Activated T-helper 9 cell treated with anti-CD3 and anti-CD28 coated beads, Interleukin-2, amount 50 U/mL, for 16 hours (primary cell): ENCODE measurements at places on chromosomes 4 and X.
A peak's percentile ranks its signal among the peaks of the same experiment; 100 is the strongest.

DNA sequence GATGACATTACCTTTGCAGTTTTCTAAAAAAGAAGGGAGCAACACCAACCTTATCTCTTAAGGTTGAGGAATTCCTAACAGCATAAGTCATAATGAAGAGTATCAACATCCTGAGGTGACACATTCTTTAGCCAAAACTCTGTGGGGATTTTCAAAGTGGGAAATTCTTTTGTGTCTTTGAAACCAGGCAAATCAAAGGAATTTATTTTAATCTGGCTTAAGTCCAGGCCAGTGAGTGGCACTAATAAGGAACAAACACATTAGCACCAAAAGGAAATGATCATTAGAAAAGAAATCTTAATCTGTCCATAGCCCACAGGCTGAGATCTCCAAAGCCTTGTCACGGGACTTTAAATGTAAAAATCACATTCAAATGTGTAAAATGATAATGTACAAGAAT, 110.1 kb downstream of the LARP7 start:
- no peak for DNase-seq

GRCh38 chr4:21012851-21013331, 312.6 kb downstream of the PACRGL start:
- no peak for DNase-seq

- no peak for DNase-seq
Observed at GRCh38 chr4:186445040-186445439, 110.3 kb downstream of the MTNR1A start.

DNA sequence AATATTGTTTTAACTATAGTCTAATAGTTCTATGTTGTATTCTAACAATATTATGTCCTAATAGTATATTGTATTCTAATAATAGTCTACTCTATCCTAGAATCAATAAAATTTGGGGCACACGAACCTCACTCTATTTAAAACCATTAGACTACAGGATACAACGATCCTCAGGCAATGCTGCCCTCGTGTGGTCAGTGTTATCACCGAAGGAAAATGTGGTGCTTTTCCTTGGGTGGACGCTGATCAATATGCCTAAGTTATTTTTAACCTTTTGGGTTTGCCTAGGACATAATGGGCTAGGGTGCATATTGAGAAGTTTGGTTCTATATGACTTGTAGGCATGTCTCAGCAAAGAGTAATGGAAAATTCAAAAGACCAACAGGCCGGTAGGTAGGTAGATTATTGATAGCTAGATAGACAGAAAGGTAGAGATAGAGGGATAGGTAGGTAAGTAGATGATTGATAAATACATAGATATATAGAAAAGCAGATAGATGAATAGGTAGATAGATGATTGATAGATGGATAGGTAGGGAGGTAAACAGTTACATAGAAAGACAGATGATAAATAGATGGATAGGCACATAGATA, 75.1 kb downstream of the PRKX start:
- peak; percentile 10 for DNase-seq

GRCh38 chr4:88878642-88879041, 178.3 kb downstream of the FAM13A start:
- DNase-seq: no peak

DNA sequence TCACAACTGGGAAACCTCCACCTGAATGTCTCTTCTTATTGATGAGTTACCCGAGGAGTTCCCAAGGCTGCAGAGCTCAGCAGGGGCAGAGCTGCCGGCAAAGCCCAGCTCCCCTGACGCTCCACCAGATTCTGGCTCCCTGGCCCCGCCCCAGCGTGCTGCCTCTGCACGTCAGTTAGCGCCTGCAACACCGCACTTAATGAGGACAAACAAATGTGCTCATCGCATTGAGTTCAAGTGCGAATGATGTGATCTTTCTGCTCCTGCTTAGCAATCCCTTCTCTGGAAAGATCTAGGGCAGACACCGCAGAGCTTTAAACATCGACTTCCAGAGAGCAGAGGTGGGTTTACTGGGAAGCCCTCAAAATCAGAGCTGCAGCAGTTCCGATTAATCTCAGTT, 55.5 kb upstream of the FBXW7 start:
- no peak for DNase-seq

GRCh38 chr4:133146574-133147241, 2.4 kb upstream of the PCDH10 start:
- DNase-seq: no peak

DNA sequence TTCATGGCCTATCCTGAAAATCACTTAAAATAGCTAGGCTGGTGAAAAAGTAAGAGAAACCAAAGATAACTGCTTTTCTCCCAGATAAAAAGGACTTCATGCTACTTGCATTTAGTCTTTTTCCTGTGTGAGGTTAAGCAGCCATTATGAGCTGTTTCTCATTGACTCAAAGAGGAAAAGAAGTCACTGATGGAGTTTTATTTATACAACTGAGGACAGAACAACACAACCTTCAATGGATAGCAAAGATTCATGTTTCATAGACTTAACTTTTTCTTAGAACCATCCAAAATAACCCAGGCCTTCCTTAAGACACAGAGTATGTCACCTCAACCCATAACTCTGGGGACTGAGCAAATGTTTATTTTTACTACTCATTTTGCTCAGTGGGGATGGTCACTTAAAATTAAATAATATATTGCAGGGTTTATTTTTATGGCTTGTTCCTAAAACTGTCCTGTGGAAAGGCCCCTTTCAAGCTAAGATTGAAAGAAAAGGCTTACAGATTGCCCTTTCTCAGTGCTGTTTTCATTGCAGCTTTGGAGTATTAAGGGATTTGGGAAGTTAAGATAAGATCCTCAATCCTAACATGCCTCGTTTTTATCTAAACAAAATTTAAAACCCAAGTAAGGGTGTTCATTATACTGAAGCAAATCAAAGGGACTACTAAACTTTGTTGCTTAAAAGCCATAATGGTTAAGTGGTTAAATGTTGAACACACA, 252.6 kb upstream of the MAD2L1 start:
- DNase-seq: no peak

DNA sequence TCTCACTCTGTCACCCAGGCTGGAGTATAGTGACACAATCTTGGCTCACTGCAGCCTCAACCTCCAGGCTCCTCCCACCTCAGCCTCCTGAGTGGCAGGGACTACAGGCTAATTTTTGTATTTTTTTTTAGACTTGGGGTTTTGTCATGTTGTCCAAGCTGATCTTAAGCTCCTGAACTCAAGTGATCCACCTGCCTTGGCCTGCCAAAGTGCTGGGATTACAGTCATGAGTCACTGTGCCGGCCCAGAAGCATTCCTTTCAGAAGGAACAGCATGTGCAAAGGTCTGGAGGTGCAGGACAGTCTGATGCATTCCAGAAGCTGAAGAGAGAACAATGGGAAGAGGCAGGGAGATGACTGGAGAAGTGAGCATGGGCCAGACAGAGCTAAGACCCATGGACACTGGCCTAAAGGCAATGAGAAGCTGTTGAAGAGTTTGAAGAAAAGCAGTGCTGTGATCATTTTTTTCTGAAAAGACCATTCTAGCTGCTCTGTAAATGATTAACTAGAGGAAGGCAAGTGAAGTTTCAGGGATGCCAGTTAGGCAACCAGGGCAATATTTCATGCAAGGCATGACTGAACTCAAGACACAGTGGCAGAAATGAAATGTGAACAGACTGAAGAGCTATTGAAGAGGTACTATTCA, 43.2 kb downstream of the MANBA start:
- no peak for DNase-seq

DNA sequence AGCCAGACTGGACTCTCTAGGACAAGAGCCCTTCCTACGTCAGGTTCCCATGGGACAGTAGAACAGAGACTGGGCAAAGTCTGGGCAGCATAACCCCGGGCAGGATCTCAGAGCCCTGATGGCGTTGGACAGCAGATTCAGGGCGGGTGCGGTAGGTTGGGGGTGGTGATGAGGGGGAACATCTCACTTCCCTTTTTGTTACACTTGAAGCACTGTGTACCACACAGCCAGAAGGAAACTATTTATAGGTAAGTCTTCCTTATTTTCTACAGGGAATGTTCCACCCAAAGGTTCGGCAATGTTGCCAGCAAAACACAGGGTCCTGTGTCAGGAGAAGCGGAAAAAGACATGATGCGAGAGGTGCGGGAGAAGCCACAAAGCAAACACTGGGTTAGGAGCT, 54.3 kb downstream of the TSC22D3 start:
- DNase-seq: no peak

DNA sequence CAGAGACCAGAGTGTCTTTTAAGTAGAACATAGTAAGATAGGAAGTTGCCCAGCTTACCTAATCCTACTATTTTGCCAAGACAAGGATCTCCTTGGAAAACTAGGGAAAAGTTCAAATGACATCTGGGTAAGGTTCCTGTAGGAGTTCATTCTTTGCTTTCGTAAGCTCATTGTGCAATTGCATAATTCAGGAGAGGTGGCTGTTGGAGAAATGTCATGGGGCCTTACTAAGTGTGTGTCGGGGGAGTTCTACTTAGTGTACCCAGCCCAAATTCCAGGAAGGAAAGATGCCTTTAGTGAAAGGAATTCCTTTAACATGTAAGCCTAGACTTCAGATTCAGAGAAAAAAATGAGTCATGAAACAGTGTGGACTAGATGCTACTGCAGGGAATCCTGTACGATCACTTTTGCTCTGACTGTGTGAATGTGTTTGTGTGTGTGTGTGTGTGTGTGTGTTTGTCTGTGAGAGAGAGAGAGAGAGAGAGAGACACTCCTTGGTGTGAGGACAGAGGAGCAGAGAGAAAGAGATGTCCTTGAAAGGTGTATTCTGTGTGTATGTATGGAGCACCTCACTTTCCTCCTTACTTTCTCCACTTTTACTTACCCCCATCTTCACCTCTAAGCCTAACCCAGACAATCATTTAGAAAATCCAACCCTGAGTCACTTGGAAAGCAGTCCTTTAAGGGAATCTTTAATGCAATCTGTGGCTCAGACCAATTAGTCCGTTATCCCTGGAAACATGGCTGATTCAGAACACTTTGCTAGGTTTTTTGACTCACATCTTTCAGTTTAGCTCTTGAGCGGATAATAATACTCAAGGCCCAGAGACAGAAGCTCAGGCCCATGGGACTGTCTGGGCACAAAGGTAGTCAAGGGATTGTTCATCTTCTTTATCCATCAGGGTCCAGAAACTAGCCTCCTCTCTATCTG, 114.5 kb upstream of the ACSL4 start:
- no peak for DNase-seq

GRCh38 chr4:7044137-7044930, 1.2 kb downstream of the TADA2B start:
- DNase-seq: no peak

DNA sequence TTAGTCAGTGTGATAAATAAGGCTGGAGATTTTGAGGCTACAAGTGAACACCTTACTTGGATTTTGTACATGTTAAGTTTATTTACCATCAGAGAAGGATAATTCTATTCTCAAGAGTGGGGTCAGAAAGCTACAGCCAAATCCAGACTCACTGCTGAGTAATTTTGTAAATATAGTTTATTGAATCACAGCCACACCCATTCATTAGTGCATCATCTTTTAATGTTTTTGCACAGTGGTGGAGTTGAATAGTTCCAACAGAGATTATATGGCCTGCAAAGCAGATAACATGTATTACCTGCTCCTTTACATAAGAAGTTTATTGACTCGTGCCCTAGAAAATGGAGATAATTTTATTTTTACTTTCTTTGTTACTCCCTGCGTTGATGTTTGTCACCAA, 60.4 kb downstream of the PCDH18 start:
- DNase-seq: no peak

DNA sequence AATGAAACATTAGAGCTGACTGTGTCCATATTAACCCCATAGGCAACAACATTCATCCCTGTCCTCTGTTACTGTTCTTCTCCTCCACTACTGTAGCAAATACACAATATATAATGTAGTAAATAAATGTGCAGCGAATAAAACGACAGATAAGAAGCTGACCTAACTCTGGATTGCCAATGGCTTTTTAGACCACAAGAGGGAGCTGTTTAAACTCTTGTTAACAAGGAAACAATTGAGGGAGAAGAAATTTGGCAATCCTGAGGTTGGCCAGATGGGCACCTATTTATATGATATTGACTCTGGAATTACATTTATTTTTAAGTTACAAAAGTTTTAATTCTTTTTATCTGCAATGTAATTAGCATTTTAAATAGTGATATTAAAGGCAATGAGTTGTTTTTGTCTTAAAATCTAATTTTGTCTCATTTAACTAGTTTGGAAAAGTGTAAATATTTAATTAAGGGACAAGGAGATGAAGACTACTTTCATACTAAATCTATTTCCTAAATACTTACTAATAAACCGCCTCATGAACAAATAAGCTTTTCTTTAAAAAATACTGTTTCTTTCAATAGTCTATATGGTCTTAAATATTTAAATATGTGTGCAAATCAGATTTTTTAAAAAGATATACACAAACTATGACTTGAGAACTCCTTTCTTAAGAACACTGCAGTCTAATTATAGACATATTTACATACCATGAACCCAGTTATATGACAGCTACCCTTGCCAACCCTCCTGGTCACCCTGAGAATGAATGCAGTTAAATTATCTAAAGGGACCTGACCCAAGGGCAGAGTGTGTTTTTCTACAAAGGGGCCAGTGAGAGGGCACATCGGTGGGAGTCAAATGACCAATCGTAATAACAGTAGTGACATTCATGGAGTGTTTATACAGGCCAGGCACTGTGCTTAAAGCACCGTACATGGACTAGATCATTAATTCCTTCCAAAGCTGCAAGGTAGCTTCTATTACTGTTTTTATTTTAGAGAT, 52.9 kb upstream of the HPF1 start:
- no peak for DNase-seq

DNA sequence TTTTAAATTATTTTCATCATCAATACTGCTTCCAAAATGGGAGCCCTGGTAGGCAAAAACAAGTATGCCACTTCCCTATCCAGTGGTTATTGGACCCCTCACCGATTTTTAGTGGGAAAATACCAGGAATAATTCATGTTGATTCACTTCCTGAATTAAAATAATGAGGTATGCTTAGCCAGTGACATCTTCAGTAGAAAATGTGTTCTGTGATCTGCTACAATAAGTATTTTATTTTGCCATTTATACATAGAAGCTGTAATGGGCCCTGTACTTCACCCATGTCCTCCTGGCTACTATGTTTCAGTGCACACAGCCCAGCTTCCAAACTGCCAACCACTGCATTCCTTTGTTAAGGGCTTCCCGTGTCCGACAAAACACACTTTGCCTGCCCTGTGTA, 41.0 kb upstream of the KLHL34 start:
- no peak for DNase-seq

GRCh38 chr4:123186731-123187130, 209.9 kb upstream of the SPRY1 start:
- DNase-seq: no peak

DNA sequence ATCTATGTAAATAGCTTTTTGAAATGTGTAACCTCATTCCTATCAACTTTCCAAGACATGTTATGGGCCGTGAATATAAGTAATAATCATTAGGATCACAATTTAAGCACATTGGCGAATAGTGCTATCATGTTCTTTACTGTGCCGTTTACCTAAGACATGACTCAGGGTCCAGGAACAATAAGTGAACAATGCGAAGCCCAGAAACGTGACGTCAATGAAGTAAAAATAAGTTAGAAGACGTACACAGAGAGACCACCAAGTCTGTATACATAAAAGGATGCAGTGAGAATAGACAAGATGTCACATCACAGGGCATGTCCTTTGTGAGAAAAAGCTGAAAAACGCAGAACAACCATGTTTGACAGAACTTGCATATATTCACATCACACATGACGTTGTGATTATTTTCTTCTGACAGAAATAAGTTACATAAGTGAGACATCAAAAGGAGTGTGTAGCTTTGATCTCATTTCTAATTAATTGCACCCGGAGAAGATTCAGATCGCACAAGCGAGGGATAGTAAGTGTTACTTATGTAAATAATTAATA, 49.4 kb upstream of the FAT1 start:
- DNase-seq: no peak

GRCh38 chrX:24694825-24695224, 1.1 kb downstream of the POLA1 start:
- no peak for DNase-seq

- DNase-seq: no peak
Observed at GRCh38 chr4:77360451-77360850, 203.4 kb downstream of the CCNG2 start.
